ENCODE measurements at places on chromosomes 6 and 20.

GRCh38 chr6:120278689-120279396 is 929.3 kb upstream of the MAN1A1 start:
- no peak for DNase-seq

GRCh38 chr6:21984561-21984960 is 312.3 kb downstream of the PRL start:
- no peak for DNase-seq

DNA sequence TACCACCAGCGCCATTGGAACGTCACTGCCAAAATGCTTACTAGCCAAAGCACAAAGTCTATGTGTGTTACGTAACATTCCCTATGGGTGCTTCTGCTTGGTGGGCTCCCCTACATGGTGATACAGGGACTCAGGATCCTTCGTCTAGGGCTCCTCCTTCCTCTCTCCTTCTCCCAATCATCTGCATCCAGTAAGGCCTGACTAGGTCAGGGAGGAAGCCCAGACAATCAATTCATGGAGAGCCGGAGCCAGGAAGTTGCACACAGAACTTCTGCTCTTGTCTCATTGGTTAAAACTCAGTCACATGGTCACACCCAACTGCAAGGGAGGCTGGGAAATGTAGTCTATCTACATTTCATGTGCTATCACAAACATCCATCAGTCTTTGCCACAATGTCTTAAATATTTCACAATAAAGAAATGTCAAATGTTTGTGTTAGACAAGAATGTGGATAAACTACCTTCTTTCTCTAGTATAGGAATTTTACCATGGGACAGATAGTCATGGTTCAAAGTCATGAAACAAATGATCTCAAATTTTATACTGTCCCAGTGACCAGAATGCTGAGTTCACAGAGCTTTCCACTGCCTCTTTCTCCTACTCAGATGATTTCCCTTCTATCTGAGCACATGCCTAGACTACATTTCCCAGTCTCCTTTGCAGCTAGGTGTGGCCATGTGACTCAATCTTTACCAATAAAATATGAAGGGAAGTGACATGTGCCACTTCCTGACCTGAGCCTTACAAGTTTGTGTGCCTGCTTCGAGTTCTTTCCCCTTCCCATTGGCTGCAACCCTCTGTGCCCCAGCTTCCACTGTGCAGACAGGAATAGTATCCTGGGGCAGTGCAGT is 9.3 kb upstream of the KCNK15 start:
- peak; percentile 94 for DNase-seq

GRCh38 chr6:151763303-151763702 is 44.2 kb upstream of the ESR1 start:
- peak; percentile 45 for DNase-seq

DNA sequence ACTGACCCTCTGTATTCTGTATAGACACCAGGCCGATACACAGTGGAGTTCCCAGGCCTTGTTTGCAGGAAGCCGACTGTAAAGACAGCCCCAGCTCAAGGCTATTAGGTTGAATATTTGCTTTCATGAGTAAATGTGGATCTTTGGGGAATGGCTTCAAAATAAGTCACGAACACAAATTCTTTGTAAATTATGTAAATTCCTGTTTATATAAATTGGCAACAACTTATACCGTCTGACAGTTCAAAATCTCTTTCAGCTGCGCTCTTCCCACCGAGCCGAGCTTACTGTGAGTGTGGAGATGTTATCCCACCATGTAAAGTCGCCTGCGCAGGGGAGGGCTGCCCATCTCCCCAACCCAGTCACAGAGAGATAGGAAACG is 24.7 kb downstream of the EDN3 start:
- DNase-seq, result no peak

DNA sequence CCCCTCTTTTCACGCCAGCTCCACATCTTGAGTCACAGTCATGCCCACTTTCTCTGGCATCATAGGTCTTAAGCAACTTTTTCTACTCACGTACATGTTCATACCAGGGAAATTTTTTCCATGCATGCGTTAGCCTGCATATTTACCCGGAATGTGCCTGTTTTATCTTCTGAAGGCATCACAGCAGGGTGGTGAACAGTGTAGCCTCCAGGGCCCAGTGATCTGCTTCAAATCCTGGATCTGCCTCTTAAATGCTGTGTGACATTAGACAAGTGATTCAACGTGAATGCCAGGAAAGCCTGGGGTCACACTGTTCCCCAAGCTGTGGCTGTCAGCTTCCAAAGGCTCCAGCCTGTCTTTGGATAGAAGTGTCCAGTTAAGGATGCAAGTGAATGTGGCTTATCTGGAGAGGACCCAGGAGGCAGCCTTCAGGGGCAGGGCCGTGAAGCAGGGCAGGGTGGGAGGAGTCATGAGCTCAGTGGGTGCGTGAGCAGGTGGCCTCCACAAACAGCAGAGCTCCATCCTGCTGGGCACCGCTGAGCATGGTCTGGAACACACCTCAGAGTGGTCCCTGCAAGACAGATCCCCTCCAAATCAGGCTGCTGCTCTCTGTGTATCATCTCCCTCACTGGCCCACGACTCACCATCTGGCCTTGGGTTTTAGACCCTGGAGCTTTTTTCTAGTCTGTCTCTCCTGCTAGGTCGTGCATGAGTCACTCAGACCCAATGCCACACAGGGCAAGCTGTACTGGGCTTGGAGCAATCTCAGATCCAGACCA is 30.4 kb upstream of the CD93 start:
- no peak for DNase-seq

- DNase-seq, result no peak
Observed at GRCh38 chr6:8875986-8876385, 440.6 kb upstream of the SLC35B3 start.

DNA sequence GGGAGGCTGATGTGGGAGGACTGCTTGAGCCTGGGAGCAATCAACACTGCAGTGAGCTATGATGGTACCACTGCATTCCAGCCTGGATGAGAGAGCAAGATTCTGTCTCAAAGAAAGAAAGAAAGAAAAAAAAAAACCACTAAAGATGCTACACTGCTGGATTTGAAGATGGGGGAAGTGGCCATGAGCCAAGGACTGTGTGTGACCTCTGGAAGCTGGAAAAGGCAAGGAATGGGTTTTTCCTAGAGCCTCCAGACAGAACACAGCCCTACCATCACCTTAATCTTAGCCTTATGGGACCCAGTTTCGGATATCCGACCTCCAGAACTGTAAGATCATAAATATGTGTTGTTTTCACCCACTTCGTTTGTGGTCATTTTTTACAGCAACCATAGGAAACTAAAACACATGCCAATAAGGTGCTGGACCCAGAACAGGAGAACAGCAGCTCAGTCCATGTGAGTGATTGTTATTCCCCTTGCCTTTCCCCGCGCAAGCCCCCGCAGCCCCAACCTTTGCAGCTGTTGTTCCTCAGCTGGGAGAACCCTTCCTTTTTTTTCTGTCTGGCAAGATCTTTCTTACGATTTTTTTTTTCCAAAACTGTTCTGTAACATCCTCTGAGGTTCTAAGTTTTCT is 11.1 kb upstream of the VAPB start:
- no peak for DNase-seq

Measured in iris pigment epithelial cell (primary cell).